ENCODE measurements at places on chromosomes 3 and 15. TPM values are rescaled to one million over a fixed set of nuclear protein-coding genes. Genes with fewer than 3 reads are reported as not detected.

ACKR4 gene
- not detected for total RNA-seq

SCN11A gene
- 0.05 TPM for total RNA-seq

KLHL40 gene
- not detected for total RNA-seq

RASGRP1 gene
- total RNA-seq: 1.5 TPM

MKRN3 gene
- total RNA-seq: 1.0 TPM

DNA sequence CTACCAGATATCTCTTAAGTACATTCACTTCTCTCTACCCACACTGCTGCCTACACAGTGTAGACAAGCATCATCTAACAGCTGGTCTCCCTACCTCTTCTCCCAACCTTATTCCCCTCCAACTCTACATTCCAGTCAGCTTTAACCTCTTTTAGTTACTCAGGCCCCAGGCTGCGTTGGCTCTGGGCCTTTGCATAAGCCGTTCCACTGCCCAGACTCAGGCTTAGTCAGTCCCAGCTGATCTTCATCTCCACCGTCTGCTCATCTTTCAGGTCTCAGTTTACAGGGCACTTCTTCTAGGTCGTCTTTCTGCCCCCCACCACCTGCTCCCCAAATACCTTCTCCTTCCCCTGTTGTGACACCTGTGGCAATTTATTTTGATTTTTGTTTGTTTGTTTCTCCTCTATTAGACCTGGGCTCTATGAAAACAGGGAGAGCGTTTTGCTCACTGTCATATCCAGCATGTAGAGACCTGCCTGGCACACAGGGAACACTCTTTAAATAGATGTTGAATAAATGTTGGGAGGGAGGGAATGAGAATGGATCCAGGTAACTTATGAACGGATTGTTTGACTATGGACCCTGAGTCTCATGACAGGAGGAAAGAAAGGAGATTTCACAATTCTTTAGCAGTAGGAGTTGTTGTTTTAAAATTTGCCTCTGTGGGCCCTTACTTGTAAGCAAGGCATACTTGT is 11.1 kb downstream of the SLC27A2 start:
- peaks cover 6% of the 10 kb centered on the region for H3K4me1 ChIP-seq
- no peak overlapping the region for H3K27ac ChIP-seq
- H3K36me3 ChIP-seq: no peaks in the 10 kb centered on the region
- no peaks in the 10 kb centered on the region for H3K27me3 ChIP-seq

DNA sequence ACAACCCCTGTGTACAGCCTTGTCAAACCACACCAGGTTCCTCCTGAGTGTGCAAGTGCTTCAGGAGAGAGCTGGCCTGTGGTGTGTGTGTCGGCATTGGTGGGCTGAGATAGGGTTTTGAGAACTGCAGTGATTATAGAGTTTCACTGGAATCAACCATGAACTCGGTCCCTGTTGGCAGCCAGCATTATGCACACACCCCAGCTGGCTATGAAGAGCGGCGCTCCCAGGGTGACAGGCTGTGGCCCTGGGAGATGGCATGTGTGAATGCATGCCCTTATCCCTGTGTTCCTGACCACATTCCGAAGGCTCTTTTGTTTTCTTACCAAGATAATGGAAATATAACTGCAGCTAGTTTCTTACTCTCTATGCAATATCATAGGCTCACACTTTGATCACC is 101.8 kb downstream of the SNRK start:
- no peaks in the 10 kb centered on the region for H3K36me3 ChIP-seq
- DNase-seq: no peak
- H3K4me1 ChIP-seq: no peaks in the 10 kb centered on the region
- no peak overlapping the region for H3K27ac ChIP-seq
- H3K27me3 ChIP-seq: no peaks in the 10 kb centered on the region

- DNase-seq: no peak
- H3K4me1 ChIP-seq: no peaks in the 10 kb centered on the region
- no peaks in the 10 kb centered on the region for H3K36me3 ChIP-seq
- H3K27me3 ChIP-seq: no peaks in the 10 kb centered on the region
- no peak overlapping the region for H3K4me3 ChIP-seq
- no peak overlapping the region for H3K27ac ChIP-seq
Observed at GRCh38 chr3:57434041-57434440, 110.1 kb downstream of the DNAH12 start.

DNA sequence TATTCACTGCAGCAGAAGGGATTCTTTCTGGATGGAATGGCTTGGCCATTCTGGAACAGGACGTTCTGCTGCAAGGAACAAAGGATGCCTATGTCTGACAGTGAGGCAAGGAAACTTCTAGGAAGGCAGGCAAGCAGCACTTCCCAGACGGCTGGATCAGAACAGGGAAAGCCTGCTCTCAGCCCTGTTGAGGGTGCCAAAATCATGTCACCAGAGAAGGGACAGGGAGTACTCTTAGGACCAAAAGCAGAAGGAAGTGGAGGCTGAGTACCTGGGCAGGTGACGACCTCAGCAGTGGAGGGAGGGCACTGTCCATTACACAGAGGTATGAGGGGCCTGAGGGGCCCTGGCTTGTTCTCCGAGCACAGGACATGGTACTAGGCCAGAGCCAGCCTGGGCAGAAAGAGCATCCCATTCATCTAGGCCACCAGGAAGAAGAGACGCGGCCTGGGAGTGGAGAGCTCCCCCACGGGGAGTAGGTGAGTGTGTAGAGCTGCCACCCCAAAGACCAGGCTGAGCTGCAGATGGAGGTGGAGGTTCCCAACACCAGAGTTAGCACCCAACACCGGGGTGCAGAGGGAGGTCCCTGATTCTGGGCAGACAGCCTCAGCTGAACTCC is 9.6 kb downstream of the KLF15 start:
- no peaks in the 10 kb centered on the region for H3K36me3 ChIP-seq
- no peaks in the 10 kb centered on the region for H3K4me1 ChIP-seq
- no peaks in the 10 kb centered on the region for H3K27me3 ChIP-seq
- H3K4me3 ChIP-seq: no peak overlapping the region
- DNase-seq: peak; percentile 10

- H3K36me3 ChIP-seq: no peaks in the 10 kb centered on the region
- H3K27me3 ChIP-seq: no peaks in the 10 kb centered on the region
- no peak overlapping the region for H3K27ac ChIP-seq
- DNase-seq: no peak
- H3K4me3 ChIP-seq: no peak overlapping the region
- no peaks in the 10 kb centered on the region for H3K4me1 ChIP-seq
Observed at GRCh38 chr3:94935738-94936580, 873.1 kb downstream of the NSUN3 start.

DNA sequence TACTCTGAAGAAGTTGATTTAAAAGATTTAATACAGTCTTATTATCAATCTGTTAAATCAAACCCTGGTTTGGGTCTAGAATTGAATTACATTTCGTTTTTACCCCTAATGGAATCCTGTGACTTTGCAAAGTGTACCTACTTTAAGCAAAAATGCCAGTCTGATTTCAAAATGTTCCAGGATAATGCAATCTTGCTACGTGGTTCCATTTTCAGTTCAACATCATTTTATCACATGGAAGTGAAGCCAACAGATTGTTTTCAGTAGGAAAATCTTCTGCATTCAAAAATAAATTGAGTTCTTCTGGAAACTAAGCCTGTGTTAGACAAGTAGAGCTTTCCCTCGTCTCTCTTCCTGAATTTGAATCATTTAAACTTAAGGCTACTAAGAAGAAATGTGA is 356.4 kb downstream of the CHST2 start:
- H3K36me3 ChIP-seq: no peaks in the 10 kb centered on the region
- DNase-seq: no peak
- H3K4me1 ChIP-seq: no peaks in the 10 kb centered on the region
- H3K27me3 ChIP-seq: no peaks in the 10 kb centered on the region

- H3K4me3 ChIP-seq: no peak overlapping the region
- H3K27ac ChIP-seq: no peak overlapping the region
- no peak for DNase-seq
- no peaks in the 10 kb centered on the region for H3K36me3 ChIP-seq
Observed at GRCh38 chr15:90145259-90145658, 43.0 kb upstream of the IDH2 start.

GRCh38 chr3:54433846-54434245 is 311.5 kb downstream of the CACNA2D3 start:
- H3K4me1 ChIP-seq: no peaks in the 10 kb centered on the region
- DNase-seq: no peak
- no peak overlapping the region for H3K4me3 ChIP-seq
- no peaks in the 10 kb centered on the region for H3K27me3 ChIP-seq
- H3K27ac ChIP-seq: no peak overlapping the region

- H3K27ac ChIP-seq: no peak overlapping the region
- no peak for DNase-seq
- H3K4me3 ChIP-seq: no peak overlapping the region
- H3K36me3 ChIP-seq: no peaks in the 10 kb centered on the region
Observed at GRCh38 chr3:99865321-99865720, 47.7 kb downstream of the CMSS1 start.

DNA sequence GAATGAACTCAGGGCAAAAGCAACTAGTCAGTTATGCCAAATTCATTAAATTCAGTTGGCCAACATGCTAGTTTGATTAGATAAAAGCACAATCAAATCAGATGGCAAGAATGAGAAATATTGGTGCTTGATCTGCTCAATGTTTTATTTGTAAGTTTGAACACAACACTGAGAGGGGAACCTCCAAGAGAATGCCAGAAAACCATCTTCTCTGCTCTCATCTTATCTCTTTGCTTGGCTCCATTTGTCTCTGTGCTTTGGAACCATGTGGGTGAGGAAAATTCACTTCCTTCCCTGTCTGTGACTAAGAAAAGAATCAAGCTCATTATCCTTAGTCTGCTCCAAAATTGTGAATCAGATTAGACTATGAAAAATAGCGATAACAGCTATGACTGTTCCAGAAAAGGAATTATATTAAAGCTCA is 43.6 kb upstream of the DCBLD2 start:
- H3K36me3 ChIP-seq: no peaks in the 10 kb centered on the region
- no peak overlapping the region for H3K4me3 ChIP-seq
- DNase-seq: no peak
- H3K4me1 ChIP-seq: no peaks in the 10 kb centered on the region

DNA sequence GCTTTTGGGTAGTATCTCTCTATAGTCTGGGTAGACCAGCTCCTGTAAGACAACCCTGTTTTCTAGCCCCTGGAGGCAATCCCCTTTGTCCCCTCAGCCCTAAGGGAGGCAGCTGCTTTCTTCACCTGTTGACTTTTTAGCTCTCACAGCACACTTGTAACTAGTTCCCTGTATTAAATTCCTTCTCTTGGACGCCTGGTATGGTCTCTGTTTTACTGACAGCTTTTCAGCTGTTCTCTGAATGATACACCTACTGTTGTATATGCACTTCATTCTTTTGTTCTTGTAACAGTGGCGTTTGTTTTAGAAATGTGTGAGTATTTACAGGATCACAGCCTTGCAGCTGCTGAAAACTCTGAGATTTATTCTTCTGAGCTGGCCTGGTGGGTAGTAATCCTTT is 413.0 kb upstream of the RBMS3 start:
- no peaks in the 10 kb centered on the region for H3K4me1 ChIP-seq
- no peak for DNase-seq
- H3K27me3 ChIP-seq: no peaks in the 10 kb centered on the region
- no peak overlapping the region for H3K4me3 ChIP-seq
- H3K27ac ChIP-seq: no peak overlapping the region

GRCh38 chr3:159191447-159191846 is 389.6 kb downstream of the MFSD1 start:
- H3K4me1 ChIP-seq: no peaks in the 10 kb centered on the region

DNA sequence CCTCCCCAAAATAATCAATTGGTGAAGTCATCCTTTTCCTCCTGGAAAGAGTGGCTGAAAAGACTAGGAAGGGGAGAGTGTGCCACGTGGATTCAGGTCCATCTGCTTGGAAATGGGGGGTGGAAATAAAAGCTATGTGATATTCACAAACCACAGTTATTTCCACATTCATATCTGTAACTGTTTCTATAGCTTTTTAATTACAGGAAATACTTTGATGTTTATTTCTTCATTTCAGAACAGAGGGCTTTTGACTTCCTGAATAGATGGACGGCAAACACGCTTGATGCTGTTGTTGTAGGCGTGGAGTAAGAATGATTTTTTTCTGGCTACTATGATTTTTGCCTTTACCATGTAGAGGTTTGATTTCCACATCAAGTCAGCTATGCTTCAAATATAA is 10.1 kb downstream of the AADACL2 start:
- no peaks in the 10 kb centered on the region for H3K4me1 ChIP-seq
- no peak overlapping the region for H3K4me3 ChIP-seq
- H3K27me3 ChIP-seq: no peaks in the 10 kb centered on the region
- no peaks in the 10 kb centered on the region for H3K36me3 ChIP-seq

DNA sequence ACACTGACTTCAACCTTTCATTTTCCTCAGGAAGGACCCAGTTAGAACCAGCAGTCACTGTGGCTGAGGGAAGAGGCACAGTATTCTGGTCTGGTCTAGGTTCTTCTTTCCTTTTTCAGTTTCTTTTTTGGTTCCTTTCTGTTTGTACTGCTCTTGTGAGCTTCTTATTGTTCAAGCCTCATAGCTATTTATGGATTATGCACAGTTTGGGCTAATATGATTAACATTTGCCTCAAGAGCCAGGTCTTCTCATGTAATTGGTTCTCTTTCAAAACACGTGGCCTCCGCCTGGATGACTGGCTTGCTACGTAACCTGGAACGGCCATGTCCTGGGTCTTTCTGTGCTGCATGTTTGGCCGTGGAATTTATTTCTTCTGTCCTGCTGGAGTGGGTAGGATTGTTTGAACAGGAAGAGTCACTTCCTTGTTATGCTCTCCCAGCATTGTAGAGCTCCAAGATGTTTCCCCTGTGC is 43.3 kb downstream of the RBMS3 start:
- peak; percentile 20 for DNase-seq
- H3K27me3 ChIP-seq: no peaks in the 10 kb centered on the region
- H3K36me3 ChIP-seq: no peaks in the 10 kb centered on the region
- no peak overlapping the region for H3K4me3 ChIP-seq
- peak overlapping the region; percentile 21 for H3K27ac ChIP-seq
- no peaks in the 10 kb centered on the region for H3K4me1 ChIP-seq

GRCh38 chr3:50484722-50485121 is 18.7 kb downstream of the CACNA2D2 start:
- DNase-seq: peak; percentile 24
- H3K27ac ChIP-seq: no peak overlapping the region
- H3K4me1 ChIP-seq: no peaks in the 10 kb centered on the region

DNA sequence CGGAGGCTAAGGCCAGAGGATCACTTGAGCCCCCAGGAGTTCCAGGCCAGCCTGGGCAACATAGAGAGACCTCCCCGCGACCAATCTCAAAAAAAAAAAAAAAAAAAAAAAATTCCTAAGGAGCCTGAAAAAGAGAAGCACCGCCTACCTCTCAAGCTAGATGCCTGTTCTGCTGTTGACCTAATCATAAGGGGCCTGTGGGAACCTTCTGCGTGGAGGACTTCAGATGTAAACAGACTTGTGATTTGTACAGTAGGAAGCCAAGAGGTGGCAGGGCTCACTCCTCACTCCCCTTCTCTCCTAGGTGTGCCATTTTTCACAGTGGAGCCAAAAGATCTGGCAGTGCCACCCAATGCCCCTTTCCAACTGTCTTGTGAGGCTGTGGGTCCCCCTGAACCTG is 3.2 kb downstream of the TYRO3 start:
- H3K4me1 ChIP-seq: no peaks in the 10 kb centered on the region
- H3K36me3 ChIP-seq: no peaks in the 10 kb centered on the region
- no peak overlapping the region for H3K4me3 ChIP-seq
- no peaks in the 10 kb centered on the region for H3K27me3 ChIP-seq
- H3K27ac ChIP-seq: no peak overlapping the region

Measured in colonic mucosa (tissue), 4 donors.